Endodermal cell (in vitro differentiated cells): ENCODE measurements at places on chromosomes 1 and 21. TPM values are rescaled to one million over a fixed set of nuclear protein-coding genes. Genes with fewer than 3 reads are reported as not detected.

- H3K4me3 ChIP-seq = no peak overlapping the region
- DNase-seq = no peak
- H3K27me3 ChIP-seq = no peaks in the 10 kb centered on the region
Measured at GRCh38 chr1:28864695-28865094, 49.7 kb upstream of the EPB41 start.

DNA sequence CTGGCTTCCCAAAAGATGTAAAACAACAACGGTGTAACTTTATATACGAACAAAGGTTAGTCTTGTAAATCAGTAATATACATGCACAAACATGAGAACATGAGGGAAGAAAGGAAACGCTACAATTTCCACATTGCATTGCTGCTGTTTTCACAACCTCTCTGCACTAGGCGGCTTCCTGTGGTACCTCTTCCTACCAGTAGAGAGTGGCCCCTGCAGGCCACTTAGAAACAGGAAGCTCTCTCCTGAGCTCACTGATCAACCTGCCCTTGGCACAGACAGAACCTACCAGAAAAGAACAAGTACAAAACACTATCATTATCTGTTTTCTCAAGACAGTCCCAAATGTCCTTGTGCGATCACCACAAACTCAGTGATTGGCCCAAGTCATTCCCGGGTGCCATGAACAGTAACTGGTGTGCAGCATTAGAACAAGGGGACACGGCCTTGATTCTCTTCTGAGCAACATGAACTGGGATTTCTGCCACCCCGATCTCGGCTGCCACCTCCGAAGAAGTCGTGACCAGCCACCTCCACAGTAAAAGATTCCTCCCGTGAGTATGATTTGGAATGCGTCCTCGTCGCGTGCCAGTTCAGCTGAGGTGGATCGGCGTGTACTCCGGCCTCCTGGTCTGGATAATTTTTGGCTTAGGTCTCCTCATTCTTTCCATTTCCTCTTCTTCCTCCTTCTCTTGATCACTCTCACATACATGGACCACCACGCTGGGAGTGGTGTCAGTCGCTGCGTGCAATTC, 5.7 kb upstream of the KCNE1 start:
- no peak overlapping the region for H3K4me3 ChIP-seq
- no peaks in the 10 kb centered on the region for H3K27me3 ChIP-seq
- H3K4me1 ChIP-seq = no peaks in the 10 kb centered on the region
- H3K27ac ChIP-seq = no peak overlapping the region

GRCh38 chr1:194598098-194598497, 1411.7 kb upstream of the B3GALT2 start:
- no peak overlapping the region for H3K4me3 ChIP-seq
- no peak for DNase-seq
- no peak overlapping the region for H3K27ac ChIP-seq

DNA sequence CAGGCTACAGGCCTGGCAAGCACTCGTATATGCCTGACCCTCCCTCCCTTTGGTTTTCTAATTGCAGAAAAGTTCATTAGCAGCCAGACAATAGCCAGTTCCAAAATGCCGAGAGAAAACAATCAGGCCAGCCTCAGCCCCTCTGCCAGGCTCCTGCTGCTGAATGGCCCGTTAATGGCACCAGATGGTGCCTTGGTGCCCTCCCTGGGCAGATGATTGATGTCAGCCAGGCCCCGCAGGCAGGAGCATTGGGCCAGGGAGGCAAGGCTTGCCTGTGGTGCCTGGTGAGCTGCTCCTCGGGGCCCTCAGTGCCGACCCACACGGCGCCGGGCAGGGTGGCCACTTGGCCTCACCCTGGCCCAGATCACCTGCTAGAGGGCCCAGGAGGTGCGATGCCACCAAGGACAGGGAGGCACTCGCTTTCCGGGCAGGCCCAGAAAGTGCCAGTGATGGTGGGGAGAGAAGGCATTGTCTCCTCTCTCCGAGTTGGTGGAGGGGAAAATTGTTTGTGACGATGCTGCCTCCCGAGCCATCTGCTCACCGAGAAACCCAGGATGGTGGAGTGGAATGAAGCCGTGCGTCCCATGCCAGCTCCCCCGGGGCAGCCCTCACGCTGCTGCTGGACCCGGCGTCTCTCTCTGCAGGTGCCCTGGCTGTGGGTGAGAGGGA, 28.1 kb downstream of the QSOX1 start:
- no peak overlapping the region for H3K4me3 ChIP-seq
- no peak for DNase-seq
- H3K4me1 ChIP-seq = no peaks in the 10 kb centered on the region
- peaks cover 18% of the 10 kb centered on the region for H3K36me3 ChIP-seq
- H3K27me3 ChIP-seq = no peaks in the 10 kb centered on the region

DNA sequence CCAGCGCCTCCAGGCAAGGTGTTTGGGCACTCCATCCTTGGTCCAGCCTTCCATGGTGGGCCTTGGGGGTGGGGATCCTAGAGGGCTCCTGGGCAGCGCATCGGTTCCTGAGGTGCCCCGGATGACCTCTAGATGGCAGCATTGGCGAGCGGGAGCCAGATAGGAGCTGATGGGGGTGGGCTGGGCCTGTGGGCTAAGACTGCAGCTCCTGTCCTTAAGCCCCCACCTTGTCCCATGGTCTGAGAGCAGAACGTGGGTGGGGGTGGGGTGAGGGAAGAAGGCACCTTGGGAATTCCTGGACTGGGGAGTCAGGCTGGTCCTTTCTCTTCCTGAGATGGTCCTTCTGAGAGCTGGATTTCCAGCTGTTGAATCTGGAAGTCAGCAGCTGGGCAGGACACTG, 93.4 kb upstream of the CSF3R start:
- no peak overlapping the region for H3K4me3 ChIP-seq
- H3K4me1 ChIP-seq = peaks cover 2% of the 10 kb centered on the region
- peak; percentile 96 for DNase-seq
- no peaks in the 10 kb centered on the region for H3K27me3 ChIP-seq
- H3K36me3 ChIP-seq = no peaks in the 10 kb centered on the region

DNA sequence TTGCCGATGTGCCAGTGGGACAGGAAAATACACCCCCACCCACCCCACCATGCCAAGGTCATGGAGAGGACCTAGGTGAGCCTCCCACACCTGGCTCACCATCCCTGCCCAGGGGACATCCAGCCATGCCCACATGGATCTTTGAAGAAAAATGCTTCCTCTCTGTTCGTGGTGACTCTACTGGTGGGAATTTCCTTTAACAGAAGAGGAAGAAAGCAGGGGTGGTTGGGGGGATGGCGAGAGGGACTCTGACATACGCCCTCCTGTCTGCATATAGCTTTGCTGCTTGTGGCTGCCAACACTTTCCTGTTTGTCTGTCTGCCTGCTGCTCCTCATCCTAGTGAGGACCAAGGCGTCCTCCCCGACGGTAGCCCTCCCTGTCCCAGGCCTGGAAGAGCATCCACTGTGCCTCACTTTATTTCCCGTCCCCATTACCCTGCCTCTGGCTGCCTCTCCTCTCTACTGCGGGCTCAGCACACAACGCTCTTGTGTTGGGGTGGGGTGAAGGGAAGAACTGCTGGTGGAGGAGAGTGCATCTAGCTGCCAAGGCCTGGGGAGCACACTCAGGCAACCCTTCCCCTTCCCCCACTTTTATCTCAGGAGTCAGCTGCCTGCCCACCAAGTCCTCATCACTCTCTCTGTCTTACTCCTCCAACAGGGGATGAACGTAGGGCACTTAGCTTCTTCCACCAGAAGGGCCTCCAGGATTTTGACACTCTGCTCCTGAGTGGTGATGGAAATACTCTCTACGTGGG, 2.5 kb downstream of the SEMA4A start:
- no peak overlapping the region for H3K4me3 ChIP-seq
- no peak overlapping the region for H3K27ac ChIP-seq
- H3K4me1 ChIP-seq = no peaks in the 10 kb centered on the region
- no peaks in the 10 kb centered on the region for H3K36me3 ChIP-seq
- H3K27me3 ChIP-seq = no peaks in the 10 kb centered on the region
- no peak for DNase-seq

The TTC39A gene
- 19.7 to 32.0 TPM (median 20.7 TPM) in 3 replicates for total RNA-seq

The CD53 gene
- total RNA-seq = 0.27 TPM in 1 of 2 replicates, not detected in the other

The SLFNL1 gene
- 0.07 and 0.15 TPM in 2 replicates for total RNA-seq

The KRTAP21-2 gene
- not detected in 2 replicates for total RNA-seq
